ENCODE measurements at places on chromosomes 3 and 15. TPM values are rescaled to one million over a fixed set of nuclear protein-coding genes. Genes with fewer than 3 reads are reported as not detected.

DNA sequence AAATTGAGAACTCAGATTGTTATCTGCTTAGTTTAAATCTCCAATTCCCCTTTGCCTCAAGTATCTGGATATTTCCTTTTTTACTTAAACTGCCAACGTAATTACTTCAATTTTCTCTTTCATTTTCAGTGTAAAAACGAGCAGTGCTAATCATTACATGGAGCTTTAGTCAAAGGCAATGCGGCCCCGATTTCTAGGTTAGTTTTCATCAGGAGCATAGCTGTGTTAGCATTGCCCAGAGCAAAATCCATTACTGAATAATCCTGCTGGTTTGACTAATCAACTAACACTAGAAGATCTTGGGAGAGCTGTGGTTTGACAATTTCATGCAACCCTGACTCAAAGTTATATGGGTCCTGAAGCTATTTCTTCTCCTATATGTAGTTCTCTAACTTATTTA is 46.2 kb downstream of the ZPLD1 start:
- no peak for DNase-seq

DNA sequence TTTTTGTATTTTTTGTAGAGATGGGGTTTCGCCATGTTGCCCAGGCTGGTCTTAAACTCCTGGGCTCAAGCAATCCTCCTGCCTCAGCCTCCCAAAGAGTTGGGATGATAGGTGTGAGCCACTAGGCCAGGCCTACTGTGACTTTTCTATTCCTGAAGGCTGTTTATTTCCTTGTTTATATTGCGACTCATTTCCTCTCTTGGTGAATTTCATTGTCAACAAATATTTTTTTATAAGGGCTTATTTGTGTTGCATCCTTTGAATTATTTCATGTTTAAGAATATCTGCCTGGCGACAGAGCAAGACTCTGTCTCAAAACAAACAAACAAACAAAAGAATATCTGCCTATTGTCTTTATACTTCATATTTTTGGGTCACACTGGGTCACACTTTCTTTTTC is 29.4 kb upstream of the MCCC1 start:
- no peak for DNase-seq

- DNase-seq, result no peak
Observed at GRCh38 chr3:108292450-108292849, 3.9 kb upstream of the HHLA2 start.

- no peak for DNase-seq
Observed at GRCh38 chr15:59260090-59260489, 53.4 kb downstream of the LDHAL6B start.

Gene CHRNB4
- total RNA-seq, result 0.14 TPM

All from foreskin keratinocyte (primary cell).